ENCODE measurements at places on chromosomes 7 and 10.
A peak's percentile ranks its signal among the peaks of the same experiment; 100 is the strongest.

DNA sequence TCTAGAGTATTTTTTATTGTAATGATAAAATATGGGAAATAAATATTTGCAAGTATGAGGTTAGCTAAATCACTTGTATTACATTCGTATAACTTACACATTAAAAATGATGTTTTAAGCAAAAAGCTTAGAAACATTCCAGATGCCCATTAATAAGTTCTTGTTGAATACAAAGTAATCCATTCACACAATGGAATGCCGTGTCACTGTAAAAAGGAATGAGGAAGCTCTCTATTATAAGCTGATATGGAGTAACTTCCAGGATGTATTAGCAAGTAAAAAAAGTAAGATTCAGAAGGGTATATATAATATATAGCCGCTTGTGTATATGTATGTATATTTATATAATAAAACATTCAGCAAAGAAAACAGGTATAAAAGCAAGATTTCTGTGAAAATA lies 412.8 kb upstream of the MTPN start:
- no peak for DNase-seq

GRCh38 chr7:83441-83840 lies 108.9 kb upstream of the FAM20C start:
- no peak for DNase-seq

DNA sequence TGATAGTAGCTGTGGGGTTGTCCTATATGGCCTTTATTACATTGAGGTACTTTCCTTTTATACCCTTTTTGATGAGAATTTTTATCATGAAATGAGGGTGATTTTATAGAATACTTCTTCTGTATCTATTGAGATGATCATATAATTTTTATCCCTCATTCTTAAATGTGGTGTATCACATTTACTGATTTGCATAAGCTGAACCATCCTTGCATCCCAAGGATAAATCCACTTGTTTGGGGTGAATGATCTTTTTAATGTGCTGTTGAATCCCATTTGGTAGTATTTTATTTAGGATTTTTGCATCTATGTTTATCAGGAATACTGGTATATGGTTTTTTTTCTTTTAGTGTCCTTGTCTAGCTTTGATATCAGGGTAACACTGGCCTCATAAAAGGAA lies 84.5 kb upstream of the IL6 start:
- DNase-seq, result no peak

- no peak for DNase-seq
These were observed 87.4 kb downstream of the CCDC3 start for GRCh38 chr10:12914111-12914510.

DNA sequence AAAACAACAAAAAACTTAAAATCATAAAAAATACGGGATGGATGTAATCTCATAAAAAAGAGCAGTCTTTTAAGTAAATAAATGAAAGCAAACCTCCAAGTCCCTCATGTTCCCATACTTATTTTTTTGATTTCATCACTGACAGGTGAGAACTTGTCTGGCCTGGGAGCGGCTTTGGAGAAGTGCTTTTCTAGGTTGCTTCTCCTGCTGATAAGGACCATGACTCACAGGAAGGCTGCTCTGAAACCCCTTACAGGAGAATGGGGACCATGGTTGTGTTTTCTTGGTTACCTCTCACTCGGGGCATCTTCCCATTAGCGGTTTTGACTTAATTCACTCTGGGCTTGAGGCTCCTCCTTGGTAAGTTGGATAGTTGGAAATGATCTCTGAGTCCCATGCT lies 237.4 kb downstream of the CAMK1D start:
- DNase-seq, result no peak

- DNase-seq, result no peak
These were observed 1127.2 kb upstream of the LRRN3 start for GRCh38 chr7:109963741-109964140.

DNA sequence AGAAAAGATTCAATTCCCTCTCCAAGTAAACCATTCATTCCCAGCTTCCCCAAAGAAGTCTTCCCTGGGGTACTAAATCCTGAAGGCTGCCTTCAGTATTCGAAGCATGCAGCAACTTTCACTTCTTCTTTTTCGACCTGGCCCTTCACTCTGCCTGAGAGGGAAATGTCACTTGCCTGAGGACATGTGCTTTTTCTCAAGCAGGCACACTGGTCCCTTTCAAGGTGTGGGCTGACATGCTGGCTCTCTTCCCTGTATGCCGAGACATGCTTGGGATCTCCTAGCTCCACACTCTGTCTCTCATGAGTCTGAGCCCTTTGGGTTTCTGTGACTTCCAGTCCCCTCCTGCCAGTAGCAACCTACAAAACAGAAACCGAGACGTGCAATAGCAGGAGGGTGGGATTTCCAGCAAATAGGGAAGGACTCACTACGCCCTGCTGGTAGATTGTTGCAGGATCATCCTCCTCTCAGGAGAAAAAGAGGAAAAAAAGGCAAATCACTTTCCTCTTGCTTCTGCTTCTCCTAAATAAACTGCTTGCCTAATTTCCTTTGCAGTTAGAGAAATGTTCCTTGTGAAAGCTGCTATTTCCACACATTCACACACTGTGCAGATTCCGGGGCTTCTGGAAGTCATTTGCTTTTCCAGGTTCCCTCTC lies 33.5 kb downstream of the FIGNL1 start:
- peak; percentile 61 for DNase-seq

DNA sequence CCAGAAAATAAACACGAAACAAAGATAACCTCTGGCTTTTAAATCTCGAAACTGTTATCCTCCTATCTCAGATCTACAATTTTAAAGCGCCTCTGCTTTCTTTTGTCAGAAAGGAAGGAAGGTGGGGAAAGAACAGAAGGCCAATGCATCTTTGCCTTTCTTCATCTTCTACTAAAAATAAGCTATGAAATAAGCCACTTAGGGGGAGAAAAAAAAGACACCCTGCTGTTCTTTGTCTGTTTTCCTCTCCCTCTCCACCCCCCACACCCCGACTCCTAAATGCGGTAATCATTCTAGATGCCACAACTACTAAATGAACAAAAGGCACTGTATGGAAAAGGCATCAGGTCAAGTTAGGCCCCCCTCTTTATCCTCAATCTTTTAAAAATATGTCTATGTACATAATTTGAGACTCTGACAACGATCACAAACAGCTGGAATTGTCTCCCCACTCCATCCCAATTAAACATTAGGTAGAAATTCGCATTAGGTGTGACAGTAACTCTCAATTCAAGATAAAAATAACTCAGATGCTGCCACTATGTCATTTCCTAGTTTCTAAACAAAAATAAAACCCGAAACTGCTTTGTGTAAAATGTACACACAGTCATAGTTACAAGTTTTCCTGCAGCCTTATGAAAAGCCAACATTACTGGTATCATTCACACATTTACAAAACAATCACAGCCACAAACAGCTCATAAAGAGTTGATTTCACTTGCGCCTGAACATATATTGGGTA lies 2.4 kb downstream of the UBE2H start:
- DNase-seq, result peak; percentile 50

DNA sequence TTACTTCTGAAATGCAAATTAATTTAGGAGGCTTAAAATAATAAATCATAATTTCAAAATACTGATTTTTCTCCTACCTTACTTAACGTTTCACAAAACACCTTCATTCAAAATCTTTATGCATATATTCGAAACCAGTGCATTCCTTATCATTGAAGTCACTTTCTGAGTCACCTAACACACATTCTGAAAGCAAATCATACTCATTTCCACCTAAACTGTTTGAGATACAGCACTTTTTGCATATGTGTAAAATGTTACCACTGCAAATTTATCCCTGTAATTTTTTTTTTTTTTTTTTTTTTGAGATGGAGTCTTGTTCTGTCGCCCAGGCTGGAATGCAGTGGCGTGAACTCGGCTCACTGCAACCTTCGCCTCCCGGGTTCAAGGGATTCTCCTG lies 15.7 kb downstream of the PPP3CB start:
- DNase-seq, result no peak

GRCh38 chr7:149023662-149024061 lies 4.6 kb downstream of the PDIA4 start:
- DNase-seq, result no peak

DNA sequence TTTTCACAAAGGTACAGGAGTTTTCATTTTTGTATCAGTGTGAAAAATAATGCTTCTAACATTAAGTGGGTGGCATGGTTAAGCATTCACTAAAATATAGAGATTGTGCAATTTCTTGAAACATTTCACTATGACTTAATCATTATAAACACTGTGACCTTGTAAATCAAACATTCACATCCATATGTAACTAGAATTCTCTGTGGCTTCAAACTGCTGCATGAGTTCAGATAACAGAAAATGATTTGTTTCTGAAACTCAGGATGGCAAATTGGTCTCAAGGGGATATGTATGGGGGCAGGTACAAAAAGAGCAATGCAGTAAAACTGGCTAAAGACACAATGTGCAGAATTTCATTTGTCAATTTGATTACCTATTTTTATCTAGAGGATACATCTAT lies 3.8 kb downstream of the FAM133B start:
- DNase-seq, result no peak

GRCh38 chr10:124627866-124628675 lies 116.1 kb downstream of the FAM53B start:
- no peak for DNase-seq

GRCh38 chr10:106612381-106612780 lies 552.1 kb downstream of the SORCS1 start:
- DNase-seq, result no peak

GRCh38 chr7:11749629-11750028 lies 82.4 kb downstream of the THSD7A start:
- DNase-seq, result no peak

- DNase-seq, result no peak
These were observed 707.3 kb downstream of the GRID1 start for GRCh38 chr10:85659331-85659730.

- DNase-seq, result no peak
These were observed 74.6 kb downstream of the CREM start for GRCh38 chr10:35201234-35201633.

Data from germinal center (tissue), 1 donor.